ENCODE measurements at places on chromosomes 1 and 21.

DNA sequence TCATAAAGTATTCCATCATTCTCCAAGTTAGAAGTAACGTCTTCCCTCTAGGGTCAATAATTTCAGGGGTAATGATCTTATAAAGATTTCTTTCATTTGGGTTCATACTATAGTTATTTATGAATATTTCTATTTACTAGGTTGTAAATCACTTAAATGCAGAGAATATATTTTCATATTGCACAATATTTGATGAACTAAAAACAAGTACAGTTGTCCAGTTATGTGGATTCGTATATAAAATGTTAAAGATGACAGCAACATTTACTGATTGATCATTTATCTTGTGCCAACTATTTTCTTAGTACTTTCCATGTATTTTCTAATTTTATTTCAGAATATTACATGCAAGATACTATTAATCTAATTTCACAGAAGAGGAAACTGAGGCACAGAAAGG lies 220.3 kb upstream of the TNR start:
- no peak for DNase-seq

DNA sequence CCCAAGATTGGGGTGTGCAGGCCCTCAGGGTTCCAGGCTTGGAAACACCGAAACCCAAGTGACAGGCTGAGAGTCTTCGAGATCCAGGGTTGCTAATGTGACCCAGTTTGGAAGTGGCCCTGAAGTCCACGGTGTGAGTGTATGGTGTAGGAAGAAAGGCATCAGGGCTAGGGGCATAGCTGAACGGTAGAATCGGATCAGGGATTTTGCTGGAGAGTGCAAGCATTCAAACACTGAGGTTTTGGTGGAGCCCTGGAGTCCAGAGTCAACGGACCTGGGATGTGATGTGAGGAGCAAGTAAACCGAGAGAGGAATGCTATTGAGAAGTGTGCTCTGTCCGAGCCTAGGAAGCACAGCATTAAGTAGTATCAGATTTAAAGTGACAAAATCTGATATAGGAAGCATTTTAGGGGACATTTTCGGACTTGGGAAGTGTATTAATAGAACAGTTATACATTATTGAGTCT lies 958 bp downstream of the NFYC start:
- no peak for DNase-seq

GRCh38 chr1:206580438-206581113 lies 31.7 kb downstream of the EIF2D start:
- no peak for DNase-seq

DNA sequence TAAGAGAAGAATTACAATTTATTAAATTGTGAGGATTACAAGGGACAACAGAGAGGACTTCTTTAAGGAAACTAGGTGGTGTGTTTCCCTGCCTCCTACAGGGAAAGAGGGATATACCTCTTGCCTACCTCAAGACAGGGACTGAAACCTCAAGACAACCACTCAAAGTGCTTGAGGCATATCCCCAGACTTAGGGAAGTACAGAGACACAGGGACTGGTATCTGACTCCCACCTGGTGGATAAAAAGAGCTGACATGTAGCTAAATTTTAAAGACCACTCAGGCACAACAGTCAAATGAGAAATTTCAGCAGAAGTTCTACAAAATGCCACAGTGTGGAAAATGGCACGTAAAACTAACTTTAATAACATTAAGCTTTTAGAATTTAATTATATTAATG lies 21.3 kb downstream of the DENND2C start:
- DNase-seq, result no peak

GRCh38 chr1:204863024-204863423 lies 7.6 kb upstream of the NFASC start:
- DNase-seq, result no peak

GRCh38 chr1:235571482-235571881 lies 67.2 kb upstream of the B3GALNT2 start:
- no peak for DNase-seq

All from activated T-cell treated with anti-CD3 and anti-CD28 coated beads for 4 hours (primary cell).